NCI-H187 treated with DMSO at 0.1 percent for 48 hours (cell line): ENCODE measurements at places on chromosomes 11 and 22.

DNA sequence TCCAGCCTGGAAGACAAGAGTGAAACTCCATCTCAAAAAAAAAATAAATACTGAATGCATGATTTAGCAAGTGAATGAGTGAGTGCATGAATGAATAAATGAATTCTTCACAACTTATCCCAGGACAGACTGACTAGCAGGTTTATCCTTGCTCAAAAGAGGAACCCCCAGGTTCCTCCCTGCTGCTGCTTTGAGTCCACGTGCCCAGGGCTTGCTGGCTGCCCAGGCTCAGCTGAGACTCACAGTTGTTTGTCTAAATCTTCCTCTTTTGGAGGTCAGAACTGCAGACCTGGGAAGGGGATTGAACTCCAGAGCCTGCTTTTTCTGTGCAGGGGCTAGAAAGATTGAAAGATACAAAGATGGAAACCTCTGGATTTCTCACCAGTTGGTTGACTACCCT is 117.4 kb upstream of the TMEM45B start:
- no peak for DNase-seq

DNA sequence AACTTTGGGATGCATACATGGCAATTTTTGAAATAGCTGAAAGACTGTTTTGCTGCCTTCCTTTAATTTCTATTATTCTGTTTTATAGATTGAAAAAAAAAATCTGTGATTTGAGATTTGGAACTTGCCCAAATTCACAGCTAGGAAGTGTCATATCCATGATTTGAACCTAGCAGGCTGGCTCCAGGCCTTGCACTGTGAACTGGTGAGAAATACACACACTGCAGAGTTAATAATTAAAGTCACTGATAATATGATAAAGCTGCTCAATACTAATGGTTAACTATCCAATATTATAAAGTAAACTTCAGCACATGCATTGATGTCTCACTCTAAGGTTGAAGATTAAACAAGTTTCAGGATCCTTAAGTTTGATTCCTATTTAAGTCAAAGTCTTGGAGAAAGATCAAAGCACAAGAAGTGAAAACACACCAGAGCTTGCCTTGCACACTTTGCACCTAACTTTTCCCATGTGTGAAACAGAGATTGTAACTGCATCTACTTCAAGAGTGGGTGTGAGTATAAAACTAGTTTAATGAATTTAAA is 150.6 kb upstream of the CCDC179 start:
- DNase-seq: no peak

DNA sequence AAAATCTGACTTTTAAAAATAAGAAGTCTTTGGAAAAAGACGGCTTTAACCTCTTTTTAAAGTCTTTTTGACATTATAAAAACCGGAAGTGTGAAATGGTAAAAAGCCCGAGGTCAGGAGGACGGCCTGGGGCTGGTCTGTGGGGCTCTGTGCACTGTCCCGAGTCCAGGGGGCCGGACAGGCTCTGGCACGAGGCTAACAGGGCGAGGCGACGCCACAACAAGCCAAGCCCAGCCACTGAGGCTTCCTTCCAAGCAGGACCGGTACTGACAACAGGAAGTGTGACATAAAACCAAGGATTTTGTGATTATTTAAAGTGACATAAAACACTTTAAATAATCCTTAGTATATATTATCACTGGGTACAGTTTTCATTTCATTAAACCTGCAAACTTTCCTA is 39.2 kb downstream of the BRD1 start:
- no peak for DNase-seq

GRCh38 chr11:69209421-69210309 is 53.9 kb downstream of the SMIM38 start:
- no peak for DNase-seq

- DNase-seq: no peak
Observed at GRCh38 chr11:37560346-37560745, 962.3 kb upstream of the RAG2 start.

DNA sequence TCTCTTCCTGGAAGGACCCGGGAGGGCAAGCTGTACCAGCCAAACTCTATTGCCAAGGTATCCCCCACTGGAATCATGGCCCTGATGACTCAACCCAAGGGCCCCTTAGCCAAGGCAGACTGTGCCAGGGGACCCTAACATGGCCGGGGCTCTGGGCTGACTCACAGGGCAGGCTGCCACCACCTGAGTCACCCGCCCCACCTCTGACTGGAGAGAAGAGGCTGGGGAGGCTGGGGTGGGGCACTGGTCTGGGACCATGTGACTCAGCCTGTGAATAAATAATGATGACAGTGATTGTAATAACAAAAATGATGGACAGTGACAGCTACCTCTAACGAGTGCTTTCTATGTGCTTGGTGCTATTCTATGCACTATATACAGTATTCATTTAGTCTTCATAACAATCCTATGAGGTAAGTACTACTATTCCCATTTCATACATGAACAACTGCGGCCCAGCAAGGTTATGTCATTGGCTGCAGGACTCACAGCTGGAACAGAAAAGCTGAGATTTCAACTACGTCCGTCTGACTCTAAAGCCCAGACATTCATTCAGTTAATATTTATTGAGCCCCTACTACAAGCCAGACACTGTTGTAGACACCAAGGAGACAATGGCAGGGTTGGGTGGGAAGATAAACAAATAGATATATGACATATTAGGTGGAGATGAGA is 84.2 kb downstream of the FBXO7 start:
- DNase-seq: no peak

GRCh38 chr11:118447423-118447822 is 11.1 kb downstream of the KMT2A start:
- DNase-seq: no peak
